ENCODE measurements at places on chromosomes 5 and 9. TPM values are rescaled to one million over a fixed set of nuclear protein-coding genes. Genes with fewer than 3 reads are reported as not detected.

- no peaks in the 10 kb centered on the region for H3K4me1 ChIP-seq
- no peak for DNase-seq
- no peak overlapping the region for H3K4me3 ChIP-seq
- H3K27me3 ChIP-seq: peaks cover 2% of the 10 kb centered on the region
- H3K36me3 ChIP-seq: no peaks in the 10 kb centered on the region
- no peak overlapping the region for H3K27ac ChIP-seq
Measured at GRCh38 chr5:160359816-160360215, 10.6 kb downstream of the C1QTNF2 start.

HOMER1 gene
- 0.29 TPM for polyA plus RNA-seq

PLAC8L1 gene
- not detected for polyA plus RNA-seq

GRCh38 chr9:120110520-120110919 lies 469.4 kb downstream of the CDK5RAP2 start:
- H3K4me1 ChIP-seq: no peaks in the 10 kb centered on the region
- H3K27ac ChIP-seq: no peak overlapping the region
- no peaks in the 10 kb centered on the region for H3K36me3 ChIP-seq
- peaks cover 2% of the 10 kb centered on the region for H3K27me3 ChIP-seq

GRIA1 gene
- polyA plus RNA-seq: not detected

- H3K27me3 ChIP-seq: no peaks in the 10 kb centered on the region
- DNase-seq: no peak
- H3K4me1 ChIP-seq: peaks cover 36% of the 10 kb centered on the region
Measured at GRCh38 chr5:134171972-134172371, 4.8 kb downstream of the SKP1 start.

- H3K4me3 ChIP-seq: no peak overlapping the region
- DNase-seq: no peak
- H3K27ac ChIP-seq: no peak overlapping the region
- no peaks in the 10 kb centered on the region for H3K4me1 ChIP-seq
- H3K36me3 ChIP-seq: no peaks in the 10 kb centered on the region
Measured at GRCh38 chr5:4941957-4942830, 197.9 kb upstream of the ADAMTS16 start.

SMIM32 gene
- polyA plus RNA-seq: not detected

DNA sequence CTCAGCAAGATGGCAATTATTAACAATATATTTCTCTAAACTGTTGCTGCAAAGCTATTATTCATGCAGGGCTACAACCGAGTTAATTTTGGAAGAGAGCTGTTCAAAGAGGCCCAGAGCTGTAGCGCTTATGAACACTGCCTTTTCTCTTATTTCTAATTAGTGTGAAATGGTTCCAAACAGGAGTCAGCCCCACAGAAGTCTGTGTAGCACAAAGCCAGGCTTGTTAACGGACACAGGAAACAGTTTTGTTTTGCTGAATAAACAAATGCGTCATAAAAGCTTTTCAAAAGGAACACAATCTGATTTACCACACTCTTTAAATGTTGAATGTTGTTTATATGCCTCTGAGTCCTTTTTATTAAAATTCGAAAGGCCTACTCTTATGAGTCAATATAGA lies 396.5 kb downstream of the ANXA1 start:
- H3K27me3 ChIP-seq: no peaks in the 10 kb centered on the region
- H3K27ac ChIP-seq: no peak overlapping the region
- no peaks in the 10 kb centered on the region for H3K4me1 ChIP-seq
- DNase-seq: no peak
- no peaks in the 10 kb centered on the region for H3K36me3 ChIP-seq

DNA sequence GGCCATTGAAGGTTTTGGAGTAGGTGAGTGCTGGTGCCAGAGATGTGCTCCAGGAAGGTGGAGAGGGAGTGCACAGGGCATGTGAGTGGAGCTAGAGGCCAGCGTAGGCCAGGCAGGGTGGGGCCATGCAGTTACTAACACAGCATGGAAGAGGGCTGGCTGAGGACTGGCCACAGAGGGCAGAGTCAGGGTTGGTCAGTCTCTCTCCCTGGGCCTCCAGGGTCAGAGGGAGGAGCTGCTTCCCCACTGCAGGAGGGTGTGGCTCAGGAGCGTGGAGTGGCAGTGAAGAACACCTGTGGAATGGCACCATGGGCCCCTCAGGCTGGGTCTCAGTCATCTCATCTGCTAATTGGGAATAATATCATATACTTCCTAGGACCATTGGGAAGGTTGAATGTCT lies 167.7 kb downstream of the MACROH2A1 start:
- DNase-seq: no peak
- no peak overlapping the region for H3K4me3 ChIP-seq
- H3K36me3 ChIP-seq: no peaks in the 10 kb centered on the region
- no peaks in the 10 kb centered on the region for H3K4me1 ChIP-seq

- H3K4me3 ChIP-seq: no peak overlapping the region
- no peaks in the 10 kb centered on the region for H3K36me3 ChIP-seq
- peaks cover 5% of the 10 kb centered on the region for H3K4me1 ChIP-seq
Measured at GRCh38 chr5:126503602-126504104, 80.4 kb downstream of the GRAMD2B start.

FAM153A gene
- polyA plus RNA-seq: not detected

GRCh38 chr5:107285772-107286171 lies 385.0 kb downstream of the EFNA5 start:
- no peak for DNase-seq
- no peak overlapping the region for H3K27ac ChIP-seq
- H3K4me3 ChIP-seq: no peak overlapping the region
- no peaks in the 10 kb centered on the region for H3K4me1 ChIP-seq
- no peaks in the 10 kb centered on the region for H3K36me3 ChIP-seq

DNA sequence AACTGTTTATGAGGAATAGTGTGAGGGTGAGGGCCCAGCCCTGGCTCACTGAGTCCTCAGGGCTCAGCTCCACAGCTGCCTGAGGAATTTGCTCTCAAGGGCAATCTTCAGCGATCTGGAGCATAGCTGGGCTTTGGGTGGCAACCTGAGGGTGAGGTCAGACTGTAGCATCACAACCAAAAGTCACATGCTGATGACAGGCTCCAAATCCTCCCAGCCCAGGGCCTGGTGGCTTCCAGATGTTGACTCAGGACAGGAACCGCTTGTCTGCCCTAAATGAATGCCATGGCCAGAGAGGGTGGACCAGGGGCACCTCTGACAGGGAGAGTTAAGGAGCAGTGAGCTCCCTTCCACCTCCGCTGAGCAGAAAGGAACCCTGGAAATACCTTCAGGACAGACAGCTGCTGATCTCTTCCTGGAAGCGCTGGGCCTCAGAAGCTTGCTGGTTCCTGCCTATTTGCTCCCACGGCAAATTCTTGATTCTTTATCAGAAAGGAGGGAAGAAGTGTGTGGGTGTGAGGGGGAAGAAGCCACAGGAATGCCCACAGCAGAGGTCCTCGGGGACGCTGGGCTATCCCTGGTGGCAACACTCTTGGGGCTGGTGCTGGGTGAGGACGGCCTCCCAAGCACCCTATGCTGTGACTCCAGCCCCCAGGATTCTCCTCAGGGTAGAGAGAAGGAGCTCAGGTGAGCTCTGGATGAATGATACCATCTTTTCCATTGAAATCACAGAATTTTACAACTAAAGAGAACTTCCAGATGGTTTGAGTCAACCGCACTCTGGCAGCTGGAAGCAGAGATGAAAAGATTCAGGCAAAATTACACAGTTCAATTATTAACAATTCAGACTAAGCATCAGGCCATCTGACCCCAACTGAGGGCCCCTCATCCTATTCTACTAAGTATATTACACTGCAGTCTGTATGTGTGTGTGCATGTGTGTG lies 13.8 kb upstream of the CTSL start:
- H3K4me3 ChIP-seq: no peak overlapping the region
- no peak overlapping the region for H3K27ac ChIP-seq
- no peaks in the 10 kb centered on the region for H3K27me3 ChIP-seq
- H3K4me1 ChIP-seq: no peaks in the 10 kb centered on the region

CTSV gene
- not detected for polyA plus RNA-seq

PITX1 gene
- not detected for polyA plus RNA-seq

GRCh38 chr5:36301858-36302603 lies at the start of gene RANBP3L:
Gene RANBP3L, minus strand, starts transcription at chr5:36301902. Its CDS starts 486 bp downstream, at chr5:36301416.
- H3K4me3 ChIP-seq: no peak within 1 kb of the TSS
- H3K27ac ChIP-seq: no peak within 1 kb of the TSS
- H3K4me1 ChIP-seq: no peaks in the 10 kb centered on the region
- no peaks in the 10 kb centered on the region for H3K36me3 ChIP-seq
- no peak for DNase-seq

- no peaks in the 10 kb centered on the region for H3K4me1 ChIP-seq
- no peak overlapping the region for H3K27ac ChIP-seq
- DNase-seq: no peak
- no peaks in the 10 kb centered on the region for H3K36me3 ChIP-seq
- H3K4me3 ChIP-seq: no peak overlapping the region
Measured at GRCh38 chr5:168766426-168766700, 187.2 kb upstream of the PANK3 start.

- DNase-seq: peak; percentile 37
- peak overlapping the region; percentile 57 for H3K27ac ChIP-seq
- no peaks in the 10 kb centered on the region for H3K27me3 ChIP-seq
- H3K4me3 ChIP-seq: peak overlapping the region; percentile 61
- peaks cover 2% of the 10 kb centered on the region for H3K36me3 ChIP-seq
Measured at GRCh38 chr9:98191671-98192502, 550 bp downstream of the CORO2A start.

- H3K36me3 ChIP-seq: no peaks in the 10 kb centered on the region
- no peak overlapping the region for H3K4me3 ChIP-seq
- H3K27ac ChIP-seq: no peak overlapping the region
- peaks cover 7% of the 10 kb centered on the region for H3K4me1 ChIP-seq
- no peaks in the 10 kb centered on the region for H3K27me3 ChIP-seq
- no peak for DNase-seq
Measured at GRCh38 chr5:108387758-108388157, 5.9 kb upstream of the FBXL17 start.

GRCh38 chr5:129616517-129616916 lies 131.4 kb upstream of the MINAR2 start:
- no peaks in the 10 kb centered on the region for H3K27me3 ChIP-seq
- H3K27ac ChIP-seq: no peak overlapping the region
- H3K4me3 ChIP-seq: no peak overlapping the region
- H3K36me3 ChIP-seq: no peaks in the 10 kb centered on the region
- H3K4me1 ChIP-seq: no peaks in the 10 kb centered on the region
- no peak for DNase-seq

DNA sequence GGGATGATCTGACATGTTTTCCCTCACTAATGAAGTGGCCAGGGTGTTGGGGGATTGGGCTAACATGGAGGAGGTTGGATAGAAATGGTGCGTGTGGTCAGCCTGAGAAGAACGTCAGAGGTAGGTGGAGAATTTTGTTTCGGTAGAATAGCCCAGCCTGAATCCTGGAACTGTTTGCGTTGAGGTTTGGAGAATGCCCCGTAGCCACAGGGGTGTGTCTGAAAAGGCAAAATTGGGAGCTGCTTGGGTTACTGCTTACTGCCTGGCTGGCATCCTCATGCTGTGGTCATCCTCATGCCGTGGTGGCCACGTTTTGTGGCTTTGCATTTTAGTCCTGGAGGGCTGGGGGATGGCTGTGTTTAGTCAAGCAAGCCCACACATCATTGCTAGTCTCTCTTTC lies 236.9 kb downstream of the GOLPH3 start:
- H3K4me1 ChIP-seq: no peaks in the 10 kb centered on the region
- no peaks in the 10 kb centered on the region for H3K36me3 ChIP-seq
- DNase-seq: no peak
- H3K4me3 ChIP-seq: no peak overlapping the region

DNA sequence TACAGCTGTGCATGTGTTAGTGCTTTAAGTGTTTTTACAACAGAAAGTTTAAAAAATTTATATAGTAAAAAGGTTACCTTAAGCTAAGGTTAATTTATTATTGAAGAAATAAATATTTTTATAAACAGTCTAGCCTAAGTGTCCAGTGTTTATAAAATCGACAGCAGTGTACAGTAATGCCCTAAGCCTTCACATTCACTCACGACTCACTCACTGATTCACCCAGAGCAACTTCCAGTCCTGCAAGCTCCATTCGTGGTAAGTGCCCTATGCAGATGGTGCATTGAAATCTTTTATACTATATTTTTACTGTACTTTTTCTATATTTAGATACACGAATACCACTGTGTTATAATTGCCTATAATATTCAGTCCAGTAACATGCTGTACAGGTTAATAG lies 159.1 kb downstream of the ROR2 start:
- H3K36me3 ChIP-seq: no peaks in the 10 kb centered on the region
- no peak for DNase-seq
- H3K4me3 ChIP-seq: no peak overlapping the region
- no peaks in the 10 kb centered on the region for H3K4me1 ChIP-seq

- no peaks in the 10 kb centered on the region for H3K36me3 ChIP-seq
- no peak overlapping the region for H3K27ac ChIP-seq
- no peak overlapping the region for H3K4me3 ChIP-seq
- no peaks in the 10 kb centered on the region for H3K4me1 ChIP-seq
- no peaks in the 10 kb centered on the region for H3K27me3 ChIP-seq
Measured at GRCh38 chr5:129746876-129747275, 1.0 kb upstream of the MINAR2 start.

- H3K27ac ChIP-seq: no peak overlapping the region
- H3K4me3 ChIP-seq: no peak overlapping the region
- H3K4me1 ChIP-seq: no peaks in the 10 kb centered on the region
Measured at GRCh38 chr5:66277981-66278380, 133.9 kb downstream of the SREK1 start.

FOXD4L5 gene
- not detected for polyA plus RNA-seq

- H3K4me3 ChIP-seq: no peak overlapping the region
- no peaks in the 10 kb centered on the region for H3K27me3 ChIP-seq
- no peaks in the 10 kb centered on the region for H3K36me3 ChIP-seq
- no peak overlapping the region for H3K27ac ChIP-seq
- no peaks in the 10 kb centered on the region for H3K4me1 ChIP-seq
Measured at GRCh38 chr9:108473209-108474112, 382.3 kb downstream of the ACTL7B start.

TEX48 gene
- polyA plus RNA-seq: not detected

C1QTNF3 gene
- not detected for polyA plus RNA-seq

GRCh38 chr5:1668141-1668721 lies 131.4 kb downstream of the MRPL36 start:
- H3K27ac ChIP-seq: no peak overlapping the region
- no peaks in the 10 kb centered on the region for H3K36me3 ChIP-seq
- H3K4me3 ChIP-seq: no peak overlapping the region
- DNase-seq: no peak

DNA sequence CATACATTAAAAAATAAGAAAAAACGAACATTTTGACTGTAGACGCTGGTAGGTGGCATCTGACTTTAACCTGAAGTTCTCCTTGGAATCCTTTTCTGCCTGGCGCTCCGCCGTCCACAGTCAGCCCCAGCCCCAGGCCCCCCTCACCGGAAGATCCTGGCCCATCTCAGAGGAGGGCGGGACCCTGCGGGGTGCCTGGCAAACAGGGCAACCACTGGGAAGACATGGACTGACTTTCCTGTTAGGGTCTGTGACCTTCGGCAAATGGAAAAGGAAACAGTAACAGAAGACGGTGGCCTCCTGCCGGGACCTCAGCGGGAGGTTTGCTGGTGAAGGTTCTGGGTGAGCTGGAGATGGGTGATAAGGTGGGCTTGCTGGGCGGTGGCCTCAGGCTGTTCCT lies 11.7 kb upstream of the EGR1 start:
- H3K4me1 ChIP-seq: peaks cover 16% of the 10 kb centered on the region
- H3K36me3 ChIP-seq: no peaks in the 10 kb centered on the region
- no peak overlapping the region for H3K27ac ChIP-seq
- no peaks in the 10 kb centered on the region for H3K27me3 ChIP-seq

GRCh38 chr9:121711797-121712196 lies 60.4 kb downstream of the DAB2IP start:
- H3K27ac ChIP-seq: no peak overlapping the region
- no peak for DNase-seq
- peaks cover 5% of the 10 kb centered on the region for H3K4me1 ChIP-seq
- H3K36me3 ChIP-seq: no peaks in the 10 kb centered on the region
- no peaks in the 10 kb centered on the region for H3K27me3 ChIP-seq
- no peak overlapping the region for H3K4me3 ChIP-seq

Data from CD4-positive, CD25-positive, alpha-beta regulatory T cell (primary cell).